NCI-H774 (cell line): ENCODE measurements at places on chromosomes 5 and 9.

DNA sequence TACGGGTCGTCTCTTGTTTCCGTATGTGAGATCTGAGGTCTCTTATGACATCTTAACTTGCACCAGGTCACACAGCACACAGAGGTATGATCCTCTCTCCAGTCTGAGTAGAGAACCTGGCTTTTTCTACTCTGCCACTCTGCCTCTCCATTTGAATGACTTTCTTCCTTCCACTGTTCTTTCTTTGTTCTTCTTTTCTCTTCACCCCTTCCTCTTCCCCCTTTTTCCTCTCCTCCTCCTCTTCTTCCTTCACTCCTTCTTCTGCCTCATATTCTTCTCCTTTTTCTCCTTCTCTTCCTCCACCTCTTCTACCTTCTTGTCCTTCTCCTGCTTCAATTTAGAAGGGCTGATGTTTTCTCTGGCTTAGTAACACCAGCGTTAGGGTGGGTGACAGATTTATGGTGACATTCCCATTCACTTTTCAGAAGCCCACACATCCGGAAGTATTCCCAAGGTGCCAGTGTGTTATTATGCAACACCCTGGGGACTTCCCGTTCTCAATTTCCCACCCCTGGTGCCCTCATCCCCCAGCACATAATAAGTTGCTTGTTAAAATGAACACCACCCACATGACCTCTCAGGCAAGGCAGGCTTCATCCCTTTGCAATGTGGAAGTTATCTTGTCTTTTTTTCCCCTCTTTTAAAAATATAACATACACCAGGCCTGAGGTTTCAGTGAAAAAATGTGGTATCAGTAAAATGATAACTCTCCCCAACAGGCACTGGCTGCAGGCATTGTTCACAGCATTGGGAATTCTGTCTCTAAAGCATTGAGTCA, 122.0 kb downstream of the PAPPA start:
- no peak for DNase-seq

DNA sequence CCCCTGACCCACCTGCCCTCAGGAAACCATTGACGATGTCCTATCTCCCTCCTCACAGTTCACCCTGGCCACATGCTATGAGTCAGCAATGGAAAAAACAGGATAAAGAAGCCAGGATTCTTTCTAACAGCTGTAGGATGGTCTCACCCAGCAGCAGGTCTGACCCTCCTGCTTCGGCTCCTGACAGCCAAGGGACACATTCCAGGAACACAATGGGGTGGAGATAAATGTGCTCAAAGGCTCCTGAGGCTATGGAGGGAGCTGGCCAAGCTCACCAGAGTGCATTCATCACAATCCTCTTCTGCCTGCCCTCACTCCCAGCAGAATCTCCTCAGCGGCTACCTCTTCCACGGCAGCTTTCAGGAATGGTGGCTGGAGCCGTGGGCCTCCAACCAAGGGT, 170.3 kb downstream of the PJA2 start:
- DNase-seq = no peak

DNA sequence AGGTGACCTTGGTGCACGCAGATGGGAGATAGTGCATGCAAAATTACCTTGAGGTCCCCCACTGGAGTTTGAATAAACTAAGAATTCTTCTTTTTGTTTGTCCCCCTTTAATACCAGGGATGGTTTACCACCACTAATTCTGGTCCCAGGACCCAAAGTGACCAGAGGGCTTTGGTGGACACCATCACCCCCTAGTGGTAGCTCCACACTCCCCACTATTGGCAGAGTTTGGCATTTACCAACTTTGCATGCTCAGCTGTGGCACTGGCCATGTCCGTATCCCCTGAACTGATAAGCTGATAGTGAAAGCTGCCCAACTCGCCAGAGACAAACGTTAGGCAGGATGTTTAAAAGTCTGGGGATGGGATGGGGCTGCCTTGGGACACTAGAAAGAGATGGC, 3.3 kb downstream of the ASTN2 start:
- DNase-seq = peak; percentile 75

DNA sequence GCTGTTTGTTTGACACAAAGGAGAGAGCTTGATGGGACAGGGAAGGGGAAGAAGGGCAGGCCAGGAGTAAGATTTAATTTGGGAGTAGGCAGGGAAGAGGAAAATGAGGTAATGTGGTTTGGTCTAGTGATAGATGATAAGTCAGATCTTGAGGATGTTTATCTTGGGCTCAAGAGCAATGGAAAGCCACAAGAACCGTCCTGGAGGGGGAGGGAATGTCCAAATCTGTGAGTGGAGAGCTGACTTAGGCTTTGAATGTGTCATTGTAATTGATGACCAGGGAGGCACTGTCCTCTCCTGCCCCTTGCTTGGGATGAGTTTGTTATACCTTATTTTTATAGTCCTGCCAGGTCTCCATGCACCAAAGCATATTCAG, 37.5 kb downstream of the MAMDC2 start:
- no peak for DNase-seq

GRCh38 chr5:130025511-130025910, 121.2 kb downstream of the CHSY3 start:
- no peak for DNase-seq

DNA sequence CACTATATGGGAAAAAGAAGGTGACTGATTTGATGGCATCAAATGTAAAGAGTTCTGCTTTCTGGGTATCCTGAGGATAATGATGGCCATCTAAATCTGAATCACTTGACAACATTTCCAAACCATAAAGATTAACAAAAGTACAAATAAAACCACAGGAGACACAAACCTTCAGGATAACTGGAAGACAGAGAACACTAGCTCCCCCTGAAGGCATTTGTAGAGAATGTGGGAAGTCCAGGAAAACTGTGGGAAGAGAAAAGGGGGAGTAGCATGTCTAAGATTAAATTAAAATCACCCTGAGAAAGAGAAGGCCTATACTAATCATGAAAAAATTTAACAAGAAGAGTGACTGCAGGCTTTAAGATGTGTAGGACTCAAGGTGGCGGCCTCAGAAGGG, 116.2 kb downstream of the PRELID2 start:
- no peak for DNase-seq

DNA sequence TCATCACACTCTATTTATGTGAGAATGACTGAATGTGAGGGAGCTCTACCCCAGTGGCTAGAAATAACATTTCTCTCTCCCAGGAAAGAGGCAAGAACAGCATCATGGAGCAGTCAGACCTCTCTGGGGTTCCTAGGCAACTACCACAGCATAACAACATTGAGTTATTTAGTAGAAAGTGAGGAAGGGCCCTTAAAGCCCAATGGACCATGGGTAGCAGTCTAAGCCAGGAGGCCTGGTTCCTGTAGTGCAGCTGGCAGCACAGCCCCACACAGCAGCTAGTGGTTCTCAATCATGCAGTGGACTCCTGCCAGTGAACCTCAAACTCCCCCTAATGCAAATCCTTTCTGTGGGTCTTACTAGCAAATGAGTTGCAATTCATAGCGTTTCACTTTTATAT, 55.3 kb downstream of the SPEF2 start:
- no peak for DNase-seq

DNA sequence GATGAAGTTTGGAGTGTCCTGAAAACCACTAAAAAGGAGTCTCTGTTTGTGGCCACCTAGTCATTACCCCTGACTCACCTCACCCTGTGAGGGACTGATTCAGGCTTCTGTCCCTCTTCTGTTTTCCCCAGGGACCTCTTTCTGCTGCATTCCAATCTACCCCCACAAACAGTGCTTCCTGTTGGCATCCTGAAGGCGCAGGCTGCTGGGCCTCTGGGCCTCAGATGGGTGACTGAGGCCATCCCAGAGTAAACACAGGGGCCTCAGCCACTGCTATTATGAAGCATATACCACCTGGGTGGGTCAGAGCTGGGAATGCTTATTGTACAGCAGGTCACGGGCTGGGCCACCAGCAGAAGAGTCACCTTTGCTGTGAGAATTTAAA, 20.0 kb downstream of the MORN5 start:
- no peak for DNase-seq

- no peak for DNase-seq
Observed at GRCh38 chr5:71782393-71782770, 63.3 kb downstream of the CARTPT start.

- DNase-seq = peak; percentile 5
Observed at GRCh38 chr5:123874600-123875201, 362.7 kb downstream of the CSNK1G3 start.
